Activated CD4-positive, alpha-beta T cell treated with anti-CD3 and anti-CD28 coated beads, Interleukin-2, amount 50 U/mL, for 24 hours (primary cell): ENCODE measurements at places on chromosomes 2 and 18.

DNA sequence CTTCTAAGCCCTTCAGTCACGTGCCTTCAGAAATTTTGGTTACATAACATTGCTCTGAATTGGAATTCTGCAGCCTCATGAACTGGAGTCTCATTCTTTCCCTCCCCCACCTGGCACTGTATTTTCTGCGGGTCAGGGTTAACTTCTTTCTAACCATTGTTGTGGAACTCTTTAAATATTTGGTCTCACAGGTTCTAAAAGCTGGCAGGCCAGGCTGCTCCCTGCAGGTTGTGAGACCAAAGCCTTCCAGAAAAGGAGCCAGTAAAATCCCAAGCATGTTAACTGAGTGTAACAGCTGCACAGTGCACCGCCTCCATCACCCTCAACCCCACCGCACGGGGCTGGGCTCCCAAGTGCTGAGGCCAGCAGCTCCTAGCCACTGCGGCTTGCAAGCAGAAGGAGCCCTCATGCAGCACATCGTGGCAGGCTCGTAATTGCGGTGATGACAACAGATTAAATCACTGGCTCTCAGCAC, 174.1 kb upstream of the ALPP start:
- no peak for DNase-seq

- DNase-seq = no peak
Measured at GRCh38 chr2:196887431-196887830, 39.1 kb downstream of the PGAP1 start.

DNA sequence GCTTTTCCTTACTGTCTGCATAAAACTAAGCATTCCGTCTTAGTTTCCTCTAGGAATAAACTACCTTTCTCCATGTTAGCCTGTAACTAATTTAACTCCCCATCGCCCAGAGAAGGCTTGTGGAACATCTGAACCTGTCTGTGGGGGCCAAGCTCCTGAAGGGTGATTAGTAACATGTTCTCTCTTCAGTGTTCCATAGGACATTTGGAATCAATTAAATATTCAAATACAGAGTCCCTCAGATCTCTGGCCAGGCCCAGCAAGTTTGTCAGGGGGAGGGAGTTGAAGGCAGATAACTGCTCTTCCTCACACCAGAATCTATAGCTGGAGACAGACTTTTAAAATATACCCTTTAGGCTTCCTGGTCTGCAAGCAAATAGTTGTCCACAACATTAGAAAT, 8.8 kb downstream of the RDH14 start:
- DNase-seq = no peak

GRCh38 chr2:72803151-72803550, 22.7 kb downstream of the EXOC6B start:
- DNase-seq = no peak

DNA sequence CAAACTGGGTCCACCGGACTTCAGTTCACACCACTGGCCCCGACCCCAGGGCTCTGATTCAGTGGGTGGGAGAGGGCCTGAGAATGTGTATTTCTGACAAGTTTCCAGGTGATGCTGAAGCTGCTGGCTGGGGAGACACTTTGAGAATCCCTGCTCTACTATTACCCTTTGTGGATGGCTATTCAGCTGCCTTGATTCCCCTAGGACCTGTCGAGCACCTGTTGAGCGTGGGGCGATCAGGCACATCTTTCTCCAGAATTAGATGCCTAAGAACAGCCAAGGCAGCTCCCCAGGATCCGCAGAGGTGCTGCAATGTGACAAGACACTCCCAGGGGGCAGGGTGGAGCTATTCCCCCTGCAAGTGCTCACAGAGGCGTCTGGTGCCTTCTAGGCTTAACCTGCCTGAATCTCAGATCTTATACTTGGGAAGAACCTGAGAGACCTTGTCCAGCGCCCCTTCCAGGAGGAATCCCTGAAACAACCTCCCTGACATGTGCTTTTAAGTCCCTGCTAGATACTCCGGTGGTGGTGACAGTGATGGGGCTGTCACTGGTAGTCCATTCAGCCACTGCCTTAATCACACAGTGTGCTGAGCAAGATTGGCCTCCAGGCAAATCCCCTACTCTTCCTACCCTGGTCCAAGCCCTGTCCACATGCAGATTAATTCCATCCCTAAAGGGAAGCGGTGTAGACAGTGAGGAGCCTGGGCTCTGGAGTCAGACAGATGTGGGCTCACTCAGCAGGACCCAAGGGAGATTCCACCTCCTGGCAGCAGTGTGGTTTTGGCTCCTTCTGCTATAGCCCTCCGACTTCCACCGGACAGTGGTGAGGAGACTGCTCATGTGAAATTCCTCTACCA, 43.4 kb upstream of the OTOF start:
- DNase-seq = no peak

GRCh38 chr2:65281627-65282351, 54.2 kb downstream of the ACTR2 start:
- no peak for DNase-seq
